ENCODE measurements at places on chromosomes 12 and 14.

- no peak for DNase-seq
Observed at GRCh38 chr12:55996201-55996714, 818 bp upstream of the SUOX start.

DNA sequence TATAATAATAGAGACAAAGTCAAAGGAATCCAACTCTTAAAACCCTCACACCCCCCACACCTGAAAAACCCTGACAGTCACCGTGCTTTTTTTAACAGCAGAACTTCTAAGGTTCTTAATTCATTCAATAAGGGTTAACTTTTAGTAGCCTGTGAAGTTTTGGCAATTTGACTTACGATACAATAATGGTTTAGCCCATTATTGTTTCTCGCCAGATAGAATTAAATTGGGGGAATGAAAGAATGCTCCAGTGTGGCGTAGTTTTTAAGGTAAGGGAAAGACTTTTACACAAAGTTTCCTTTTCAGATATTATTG is 604 bp upstream of the MAGOHB start:
- no peak for DNase-seq

- no peak for DNase-seq
Observed at GRCh38 chr12:88578276-88579160, 1.8 kb downstream of the KITLG start.

GRCh38 chr12:76551482-76551888 is 8.1 kb downstream of the OSBPL8 start:
- DNase-seq: no peak

GRCh38 chr12:11482955-11483354 is 87.6 kb upstream of the PRB2 start:
- no peak for DNase-seq

DNA sequence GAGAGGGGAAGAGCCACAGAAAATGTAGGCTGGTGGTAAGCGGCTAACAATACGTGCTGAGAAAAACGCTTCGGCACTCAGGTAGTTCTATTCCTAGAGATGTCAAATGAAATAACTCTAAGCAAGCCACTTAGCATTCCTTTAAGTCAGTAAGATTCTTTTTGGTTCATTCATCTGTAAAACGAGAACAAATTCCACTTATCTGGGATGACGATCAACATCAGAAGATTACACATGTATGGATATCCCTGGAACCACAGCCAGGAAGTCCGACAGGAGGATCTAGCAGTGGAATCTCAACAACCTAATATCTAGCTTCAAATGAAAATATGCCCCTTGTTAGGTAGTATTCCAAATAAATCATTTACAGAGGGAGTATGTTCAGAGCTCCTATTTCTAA is 74.6 kb upstream of the CDKN3 start:
- no peak for DNase-seq

- no peak for DNase-seq
Observed at GRCh38 chr14:61258985-61259384, 22.2 kb downstream of the TMEM30B start.

DNA sequence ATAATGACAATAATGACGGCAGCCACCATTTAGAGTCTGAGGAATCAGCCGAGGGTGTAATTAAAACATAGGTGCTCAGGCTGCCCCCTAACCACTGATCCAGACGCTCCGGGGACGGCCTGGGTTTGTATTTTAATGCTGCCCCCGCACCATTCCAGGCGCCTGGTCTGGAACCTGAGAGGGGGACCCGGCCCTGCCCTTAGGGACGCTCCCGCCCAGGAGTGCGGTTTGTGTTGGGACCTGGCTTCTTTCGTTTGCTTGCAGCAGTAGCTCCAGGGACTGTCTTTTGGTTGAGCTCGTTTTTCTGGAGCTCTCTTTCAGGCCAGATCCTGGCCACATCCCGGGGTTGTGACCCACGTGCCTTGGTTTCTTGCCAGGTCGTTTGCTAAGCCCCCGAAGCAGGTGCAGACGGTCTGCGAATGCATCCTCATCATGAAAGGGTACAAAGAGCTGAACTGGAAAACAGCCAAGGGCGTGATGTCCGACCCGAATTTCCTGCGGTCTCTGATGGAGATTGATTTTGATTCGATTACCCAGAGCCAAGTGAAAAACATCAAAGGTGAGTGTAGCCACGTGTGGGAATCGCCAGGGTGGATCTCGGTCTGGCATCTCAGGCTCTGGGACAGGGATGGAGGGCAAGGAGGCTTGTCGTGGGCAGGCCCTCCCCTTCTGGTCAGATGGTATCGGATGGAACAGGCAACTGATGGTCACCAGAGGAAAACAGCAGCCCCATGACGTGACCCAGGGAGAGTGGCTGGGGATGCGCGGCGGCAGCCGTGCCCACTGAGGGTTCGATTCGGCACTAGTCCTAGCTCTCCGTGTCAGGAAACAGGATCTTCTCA is 63.5 kb downstream of the CCDC92 start:
- DNase-seq: no peak

DNA sequence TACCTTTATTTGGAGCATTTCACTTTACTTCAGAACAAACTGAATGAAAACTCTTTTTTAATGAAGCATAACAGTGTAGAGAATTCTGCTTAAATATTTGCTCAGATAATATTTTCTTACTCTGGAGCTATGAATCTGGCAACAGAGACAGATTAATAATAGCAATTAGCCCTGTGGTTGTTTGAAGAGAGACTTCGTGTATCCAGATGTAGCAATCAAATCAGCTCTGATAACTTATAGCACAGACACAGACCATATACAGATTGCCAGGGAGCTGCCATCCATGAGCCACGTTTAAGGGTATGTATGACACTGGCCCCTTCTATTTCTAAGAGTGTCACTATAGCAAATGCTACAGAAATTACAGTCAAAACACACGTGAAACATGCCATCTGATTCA is 146.6 kb downstream of the EXOC5 start:
- no peak for DNase-seq

- DNase-seq: no peak
Observed at GRCh38 chr12:74412606-74413230, 124.9 kb upstream of the ATXN7L3B start.

- no peak for DNase-seq
Observed at GRCh38 chr12:117101953-117102799, 3.0 kb upstream of the TESC start.

DNA sequence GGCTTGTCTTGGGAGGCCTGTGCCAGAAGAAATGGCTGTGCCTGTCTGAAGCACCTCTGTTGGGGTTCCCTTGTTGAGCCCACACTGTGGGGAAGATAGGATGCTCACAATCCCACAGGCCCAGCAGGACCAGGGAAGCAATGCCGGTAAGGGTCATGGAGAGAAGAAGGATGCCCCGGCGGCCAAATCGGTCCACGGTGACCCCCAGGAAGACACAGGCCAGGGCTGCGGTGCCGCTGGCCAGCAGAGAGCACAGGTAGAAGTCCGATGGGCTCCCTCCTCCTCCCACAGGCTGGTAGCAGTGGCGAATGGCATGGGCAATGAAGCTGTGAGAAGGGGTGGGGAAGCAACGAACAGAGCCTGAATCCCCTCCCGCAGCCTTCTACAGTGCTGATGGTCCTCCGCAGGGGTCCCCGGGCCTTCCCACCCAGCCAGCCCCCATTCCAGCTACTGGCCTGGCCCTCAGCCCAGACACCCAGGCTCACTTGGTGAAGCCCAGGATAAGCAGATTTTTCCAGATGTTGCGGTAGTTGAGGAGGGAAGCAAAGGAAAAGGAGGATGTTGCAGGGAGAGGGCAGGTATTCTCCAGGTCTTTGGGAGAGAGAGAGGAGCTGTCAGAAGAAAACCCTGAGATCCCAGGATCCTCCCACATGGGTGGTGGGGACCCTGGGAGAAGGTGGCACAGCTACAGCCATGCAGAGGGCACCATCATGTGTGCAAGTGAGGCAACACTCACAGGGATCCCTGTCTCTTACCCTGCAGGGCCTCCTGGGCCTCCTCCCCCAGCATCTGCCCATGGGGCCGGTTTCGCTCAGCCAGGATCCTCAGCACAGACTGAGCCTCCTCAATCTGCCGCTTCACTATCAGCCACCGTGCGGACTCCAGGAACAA is 5.0 kb downstream of the SLC22A17 start:
- DNase-seq: no peak

- DNase-seq: no peak
Observed at GRCh38 chr14:99273766-99274345, 1.9 kb upstream of the BCL11B start.

- no peak for DNase-seq
Observed at GRCh38 chr12:97754306-97754705, 291.7 kb downstream of the RMST start.

DNA sequence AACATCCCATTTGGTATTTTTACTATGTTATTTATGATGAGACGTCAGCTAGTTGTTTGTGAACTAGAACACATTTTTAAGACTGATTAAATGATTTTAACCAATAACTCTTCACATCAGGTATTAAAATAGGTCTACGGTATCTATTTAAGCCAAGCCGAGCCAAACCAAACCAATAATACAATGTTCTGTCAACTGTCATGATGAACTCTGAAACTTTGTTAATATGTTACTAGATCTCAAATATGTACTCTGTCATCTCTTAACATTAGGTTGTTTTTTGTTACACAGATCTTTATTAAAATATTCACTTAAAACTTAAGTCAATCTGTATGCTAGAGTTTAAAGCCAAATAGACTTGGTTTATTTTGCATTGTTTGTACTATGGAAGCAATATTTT is 1.0 kb downstream of the ART4 start:
- DNase-seq: no peak

- no peak for DNase-seq
Observed at GRCh38 chr14:50887476-50887875, 15.6 kb downstream of the ABHD12B start.

DNA sequence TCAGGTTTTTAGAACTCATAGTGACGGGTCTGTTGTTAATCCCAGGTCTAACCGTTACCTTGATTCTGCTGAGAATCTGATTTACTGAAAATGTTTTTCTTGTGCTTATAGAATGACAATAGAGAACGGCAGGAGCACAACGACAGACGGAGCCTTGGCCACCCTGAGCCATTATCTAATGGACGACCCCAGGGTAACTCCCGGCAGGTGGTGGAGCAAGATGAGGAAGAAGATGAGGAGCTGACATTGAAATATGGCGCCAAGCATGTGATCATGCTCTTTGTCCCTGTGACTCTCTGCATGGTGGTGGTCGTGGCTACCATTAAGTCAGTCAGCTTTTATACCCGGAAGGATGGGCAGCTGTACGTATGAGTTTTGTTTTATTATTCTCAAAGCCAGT is 34.4 kb downstream of the PSEN1 start:
- no peak for DNase-seq

DNA sequence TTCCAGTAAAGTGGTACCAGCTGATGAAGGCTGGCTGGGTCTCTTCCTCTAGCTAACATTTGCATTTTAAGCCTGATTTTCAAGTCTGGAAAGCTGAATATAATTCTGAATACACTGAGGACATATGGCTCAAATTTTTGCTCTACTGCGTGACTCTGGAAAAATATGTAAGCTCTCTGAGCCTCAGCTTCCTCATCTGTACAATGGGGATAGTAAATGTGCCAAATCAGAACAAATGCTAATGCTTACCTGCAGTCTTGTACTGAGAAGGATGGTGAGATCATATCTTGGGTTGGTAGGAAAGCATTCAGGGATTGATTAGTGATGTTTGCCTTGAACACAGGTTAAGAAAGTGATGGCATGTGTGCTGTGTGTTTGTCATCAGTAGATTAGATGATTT is 14.6 kb downstream of the HNF1A start:
- DNase-seq: no peak

GRCh38 chr14:89617481-89618329 is 200.7 kb upstream of the FOXN3 start:
- no peak for DNase-seq

DNA sequence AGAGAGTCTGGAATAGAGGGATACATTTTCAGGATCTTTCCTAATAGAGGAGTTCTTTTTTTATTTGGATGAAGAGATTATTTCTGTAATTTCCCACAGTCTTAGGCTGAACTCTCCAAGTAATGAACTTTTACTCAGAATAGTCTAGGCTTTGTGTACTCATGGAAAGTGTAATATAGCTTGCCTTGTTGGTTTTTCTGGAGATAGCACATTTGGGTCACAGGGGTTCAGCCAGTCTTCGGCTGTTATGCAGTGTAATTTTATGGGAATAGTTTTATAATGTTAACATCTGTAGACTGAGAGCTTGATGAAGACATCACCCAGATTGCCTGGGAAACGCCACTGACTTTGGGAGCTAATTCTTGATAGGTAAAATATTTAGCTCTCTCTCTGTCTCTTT is 450.8 kb downstream of the RAD51B start:
- no peak for DNase-seq

DNA sequence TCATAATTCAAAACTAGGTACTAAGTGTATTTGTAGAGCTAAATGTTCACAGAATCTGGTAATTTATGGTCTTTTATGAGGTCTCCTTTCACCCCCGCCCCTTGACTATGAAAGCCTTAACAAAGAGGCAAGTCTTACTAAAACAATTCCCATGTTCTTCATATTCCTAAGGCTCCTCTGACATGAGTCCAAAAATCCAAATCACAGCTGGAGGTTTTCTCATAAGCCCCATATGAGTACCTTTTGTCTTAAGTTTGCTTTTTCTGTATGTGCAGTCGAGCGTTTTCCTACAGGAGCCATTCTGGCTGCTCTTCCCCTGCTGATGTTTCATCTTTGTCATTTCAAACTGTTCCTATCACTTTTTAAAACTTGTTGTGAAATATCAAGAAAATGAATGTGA is 55.2 kb downstream of the SIX1 start:
- DNase-seq: no peak

DNA sequence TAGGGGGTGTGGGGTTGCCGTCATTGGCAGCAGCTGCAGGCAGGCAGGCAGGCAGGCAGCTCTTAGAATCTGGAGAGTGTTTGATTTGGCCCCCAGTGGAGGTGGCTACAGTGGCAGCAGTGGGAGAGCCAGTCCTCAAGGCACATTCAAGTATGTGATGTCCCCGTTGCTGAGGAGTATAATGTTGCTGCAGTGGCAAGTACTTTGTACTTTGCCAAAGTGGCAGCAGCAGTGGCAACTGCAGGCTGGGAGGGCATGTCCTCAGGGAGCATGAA is 147.1 kb downstream of the PAPOLA start:
- no peak for DNase-seq

DNA sequence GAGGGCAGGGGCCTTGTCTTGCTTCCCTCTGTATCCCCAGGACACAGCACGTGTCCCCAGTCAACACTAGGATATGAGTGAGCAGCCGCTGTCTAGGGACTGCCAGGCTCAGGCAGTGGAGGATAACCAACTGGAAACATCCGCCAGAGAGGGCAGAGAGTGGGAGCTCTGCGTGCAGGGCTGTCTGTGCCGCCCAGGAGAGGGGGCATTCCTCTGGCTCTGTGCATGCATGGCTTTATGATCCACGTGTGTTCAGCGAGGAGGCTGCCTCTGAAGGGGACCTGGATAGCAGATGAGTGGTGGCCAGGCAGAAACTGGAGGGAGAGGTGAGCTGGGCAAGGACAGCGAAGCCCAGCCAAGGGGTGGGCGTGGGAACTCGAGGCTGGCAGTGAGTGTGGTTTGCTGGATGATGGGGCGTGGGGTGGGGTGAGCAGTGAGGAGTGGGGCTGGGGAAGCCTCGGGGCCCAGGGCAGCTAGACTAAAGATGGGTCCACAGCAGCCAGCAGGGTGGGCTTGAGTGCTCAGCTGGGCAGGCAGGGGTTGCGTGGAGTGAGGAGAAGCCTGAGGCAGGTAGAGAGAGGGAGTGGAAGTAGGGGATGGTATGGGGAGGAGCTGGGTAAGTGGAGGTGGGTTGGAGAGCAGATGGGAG is 72.9 kb downstream of the PRIMA1 start:
- no peak for DNase-seq

GRCh38 chr14:70107309-70107708 is 81.4 kb downstream of the SLC8A3 start:
- no peak for DNase-seq

All from esophagus squamous epithelium (tissue), 5 donors.